Stimulated activated CD4-positive, alpha-beta T cell treated with anti-CD3 and anti-CD28 coated beads, Interleukin-4, amount 100 ng/mL, for 24 hours (primary cell): ENCODE measurements at places on chromosomes 1 and 21.

DNA sequence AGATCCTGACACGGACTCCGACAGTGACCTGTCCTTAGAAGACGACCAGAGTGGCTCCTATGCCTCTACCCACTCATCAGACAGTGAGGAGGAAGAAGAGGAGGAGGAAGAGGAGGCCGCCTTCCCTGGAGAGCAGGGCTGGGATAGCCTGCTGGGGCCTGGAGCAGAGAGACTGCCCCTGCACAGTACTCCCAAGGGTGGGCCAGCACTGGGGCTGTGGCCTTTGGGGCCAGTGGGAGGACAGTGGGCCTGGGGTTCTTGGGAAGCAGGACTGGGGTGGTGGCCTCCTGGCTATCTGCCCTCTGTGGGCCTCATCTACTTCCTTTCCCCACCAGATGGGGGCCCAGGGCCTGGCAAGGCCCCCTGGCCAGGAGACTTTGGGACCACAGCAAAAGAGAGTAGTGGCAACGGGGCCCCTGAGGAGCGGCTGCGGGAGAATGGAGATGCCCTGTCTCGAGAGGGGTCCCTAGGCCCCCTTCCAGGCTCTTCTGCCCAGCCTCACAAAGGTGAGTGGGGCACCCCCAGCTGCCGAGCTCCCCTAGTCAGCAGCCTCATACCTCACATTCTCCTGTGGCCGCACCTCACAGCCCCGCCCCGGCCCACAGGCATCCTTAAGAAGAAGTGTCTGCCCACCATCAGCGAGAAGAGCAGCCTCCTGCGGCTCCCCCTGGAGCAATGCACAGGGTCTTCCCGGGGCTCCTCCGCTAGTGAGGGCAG, 10.0 kb downstream of the PSRC1 start:
- no peak for DNase-seq

- no peak for DNase-seq
These were observed 18.7 kb downstream of the IL23R start for GRCh38 chr1:67184838-67185421.

GRCh38 chr1:65658122-65658521, 134.6 kb upstream of the PDE4B start:
- no peak for DNase-seq

DNA sequence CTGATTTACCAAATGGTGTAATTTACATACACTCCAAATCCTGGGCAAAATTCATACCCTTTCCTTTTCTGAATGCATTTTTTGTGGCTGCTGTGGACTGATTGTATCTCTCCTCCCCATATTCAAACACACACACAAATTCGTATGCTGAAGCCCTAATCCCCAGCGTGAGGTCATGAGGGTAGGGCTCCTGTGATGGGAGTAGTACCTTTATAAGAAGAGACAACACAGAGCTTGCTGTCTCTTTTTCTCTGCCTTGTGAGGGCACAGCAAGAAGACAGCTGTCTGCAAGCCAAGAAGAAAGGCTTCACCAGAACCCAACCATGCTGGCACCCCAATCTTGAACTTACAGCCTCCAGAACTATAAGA, 24.4 kb downstream of the DUSP10 start:
- DNase-seq = no peak

DNA sequence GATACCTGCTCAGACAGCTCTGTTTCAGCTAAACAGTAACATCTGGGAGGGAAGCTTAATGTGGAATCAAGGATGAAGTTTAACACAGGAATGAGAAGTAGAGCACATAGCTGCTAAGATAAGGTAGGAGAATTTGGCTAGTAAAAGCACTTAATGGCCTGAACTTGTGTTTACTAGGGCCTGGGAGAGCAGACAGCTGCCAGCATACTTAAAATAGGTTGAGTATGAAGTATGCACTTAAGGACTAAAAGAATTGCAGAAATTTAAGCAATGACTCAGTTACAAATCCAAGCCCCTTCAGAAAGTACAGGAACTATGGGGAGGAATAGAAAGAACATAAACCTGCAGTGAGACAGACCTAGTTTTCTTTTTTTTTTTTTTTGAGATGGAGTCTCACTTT, 53.0 kb downstream of the BACH1 start:
- no peak for DNase-seq

DNA sequence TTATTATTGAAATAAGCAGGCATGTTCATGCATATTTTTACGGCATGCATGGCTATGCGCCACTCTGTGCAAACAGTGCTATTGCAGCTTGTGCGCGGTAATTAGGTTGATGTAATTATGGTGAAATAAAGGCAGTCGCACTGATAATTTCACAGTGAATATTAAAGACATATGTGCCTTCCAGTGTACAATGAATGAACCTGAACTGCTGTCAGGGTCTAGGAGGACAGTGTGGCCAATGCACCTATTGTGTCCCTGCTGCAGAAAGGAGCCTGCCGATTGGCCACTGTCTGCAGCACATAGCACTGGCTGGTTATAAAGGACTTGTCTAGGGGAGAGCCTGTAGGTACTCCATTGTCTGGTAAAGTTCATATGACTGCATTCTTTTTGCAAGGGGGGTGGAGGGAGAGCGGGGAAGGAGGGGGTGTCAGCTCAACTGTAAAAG, 340.4 kb downstream of the USP25 start:
- no peak for DNase-seq
